Natural killer cell (primary cell): ENCODE measurements at places on chromosomes 5 and 9. TPM values are rescaled to one million over a fixed set of nuclear protein-coding genes. Genes with fewer than 3 reads are reported as not detected.

The SLC27A6 gene
- not detected for total RNA-seq

The PDE8B gene
- total RNA-seq, result not detected

The GMCL2 gene
- total RNA-seq, result not detected

The GPSM1 gene
- 4.2 TPM for total RNA-seq

The C5orf15 gene
- total RNA-seq, result 19.9 TPM

The ADAMTS12 gene
- total RNA-seq, result not detected

The MCTP1 gene
- 9.8 TPM for total RNA-seq

The RNF208 gene
- total RNA-seq, result 0.93 TPM

- DNase-seq, result no peak
Observed at GRCh38 chr9:91770229-91770628, 179.8 kb downstream of the ROR2 start.

DNA sequence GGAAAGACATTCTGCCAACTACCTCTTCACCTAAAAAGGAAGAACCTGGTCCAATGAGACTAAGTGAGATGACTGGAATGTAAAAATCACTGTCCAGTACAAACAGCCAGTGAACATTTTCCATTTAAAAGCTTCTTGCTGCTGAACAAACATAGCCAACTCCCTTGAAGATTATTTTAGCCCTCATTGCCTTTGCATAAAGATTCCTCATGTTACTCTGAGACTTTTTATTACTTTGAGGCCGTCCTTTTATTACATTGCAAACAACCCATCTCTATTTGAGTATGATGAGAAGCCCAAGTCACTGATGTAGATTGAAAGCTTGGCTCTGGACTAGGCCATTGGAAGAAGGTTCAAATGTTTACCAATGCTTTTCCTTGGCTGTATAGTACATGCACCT lies 649.8 kb downstream of the CETN3 start:
- no peak for DNase-seq

GRCh38 chr9:14440062-14440461 lies 126.1 kb upstream of the NFIB start:
- no peak for DNase-seq

- DNase-seq, result no peak
Observed at GRCh38 chr9:115063058-115063845, 54.7 kb downstream of the TNC start.

GRCh38 chr5:11037080-11037479 lies 276.0 kb upstream of the DAP start:
- no peak for DNase-seq

GRCh38 chr9:115328228-115328627 lies 210.3 kb upstream of the TNC start:
- no peak for DNase-seq

- DNase-seq, result peak; percentile 60
Observed at GRCh38 chr5:142888469-142889085, 118.4 kb downstream of the ARHGAP26 start.

DNA sequence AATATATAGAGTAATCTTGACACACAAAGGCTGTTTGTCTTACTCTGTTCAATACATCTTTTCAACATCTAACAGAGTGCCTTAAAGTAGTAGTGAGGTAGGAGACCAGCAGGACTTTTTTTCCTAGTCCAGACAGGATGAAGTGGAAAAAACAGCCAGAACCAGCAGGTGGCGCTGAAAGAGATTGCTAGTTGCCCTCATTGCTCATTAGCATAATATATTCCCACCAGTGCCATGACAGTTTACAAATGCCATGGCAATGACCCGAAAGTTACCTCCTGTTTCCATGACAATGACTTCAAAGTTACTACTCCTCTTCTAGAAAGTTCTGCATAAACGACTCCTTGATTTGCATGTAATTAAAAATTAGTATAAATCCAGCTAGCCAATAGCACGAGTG lies 387.4 kb downstream of the ACTL7B start:
- DNase-seq, result no peak

DNA sequence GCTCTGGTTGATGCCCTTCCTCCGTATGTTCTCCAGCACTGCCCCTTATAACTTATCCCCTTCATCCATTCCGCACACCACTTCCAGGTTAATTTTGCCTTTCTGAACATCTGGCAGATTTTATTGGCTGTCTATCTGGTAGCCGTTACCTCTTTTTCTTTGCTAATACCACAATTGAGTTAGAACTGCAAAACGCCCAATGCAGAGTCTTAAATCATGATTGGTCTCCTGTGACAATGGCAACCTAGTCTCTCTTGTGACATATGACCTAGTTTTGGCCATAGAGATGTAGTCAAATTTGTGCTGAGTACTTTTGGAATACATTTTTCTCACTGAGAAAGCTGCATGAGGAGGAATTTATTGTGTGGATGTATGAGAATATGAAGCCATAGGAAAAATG lies 365.7 kb upstream of the PRR16 start:
- DNase-seq, result no peak

DNA sequence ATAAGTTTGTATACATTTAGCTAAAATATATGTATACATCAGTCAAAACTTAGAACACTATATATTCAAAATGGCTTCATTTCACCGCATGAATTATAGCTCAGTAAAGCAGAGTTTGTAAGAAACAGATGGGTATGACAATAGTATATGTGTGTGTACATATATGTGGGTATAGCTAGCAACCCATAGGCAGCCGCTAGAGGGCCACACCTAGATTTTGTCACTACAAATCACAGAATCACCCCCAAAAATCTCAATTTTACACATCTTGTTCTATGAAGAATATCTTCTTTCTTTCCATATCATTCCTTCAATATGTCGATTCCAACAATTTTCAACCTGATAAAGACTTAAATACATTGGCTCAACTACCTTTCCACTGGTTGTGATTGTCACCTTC lies 357.8 kb upstream of the CCNG1 start:
- DNase-seq, result no peak

DNA sequence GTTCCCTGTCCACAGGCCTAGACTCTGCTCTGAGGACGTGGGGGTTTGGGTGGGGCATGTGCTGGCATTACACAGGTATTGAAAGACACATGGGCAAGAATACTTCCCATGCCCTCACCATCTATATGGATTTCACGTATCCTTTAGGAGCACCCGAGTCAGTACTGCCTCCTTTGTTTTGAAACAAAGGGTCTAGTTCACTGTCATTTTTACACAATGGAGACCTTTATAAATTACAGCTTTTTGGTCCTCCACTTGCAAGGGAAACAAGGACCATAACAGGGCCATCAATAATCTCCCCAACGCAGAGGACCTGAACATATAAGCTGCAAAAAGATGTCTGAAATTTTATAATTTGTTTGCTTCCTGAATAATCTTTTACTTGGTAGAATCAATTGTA lies 24.9 kb upstream of the CRHBP start:
- DNase-seq, result no peak

DNA sequence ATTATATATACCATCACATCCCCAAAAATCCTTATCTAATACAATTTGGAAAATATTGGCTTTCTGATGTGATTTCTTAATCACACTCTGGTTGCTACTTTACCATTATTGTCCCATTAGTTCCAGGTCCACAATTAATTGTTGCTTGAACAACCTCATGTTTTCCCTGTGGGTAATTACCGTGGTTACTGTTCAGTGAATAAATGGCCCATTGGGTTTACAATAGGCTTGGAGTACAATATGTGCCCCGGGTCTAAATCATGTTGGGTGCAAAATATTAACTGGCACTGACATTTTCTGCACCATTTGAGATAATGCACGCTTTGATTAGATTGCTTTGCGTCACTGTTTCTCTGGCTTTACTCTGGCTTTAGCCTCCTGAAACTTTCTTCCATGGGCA lies 163.7 kb downstream of the GABBR2 start:
- no peak for DNase-seq

DNA sequence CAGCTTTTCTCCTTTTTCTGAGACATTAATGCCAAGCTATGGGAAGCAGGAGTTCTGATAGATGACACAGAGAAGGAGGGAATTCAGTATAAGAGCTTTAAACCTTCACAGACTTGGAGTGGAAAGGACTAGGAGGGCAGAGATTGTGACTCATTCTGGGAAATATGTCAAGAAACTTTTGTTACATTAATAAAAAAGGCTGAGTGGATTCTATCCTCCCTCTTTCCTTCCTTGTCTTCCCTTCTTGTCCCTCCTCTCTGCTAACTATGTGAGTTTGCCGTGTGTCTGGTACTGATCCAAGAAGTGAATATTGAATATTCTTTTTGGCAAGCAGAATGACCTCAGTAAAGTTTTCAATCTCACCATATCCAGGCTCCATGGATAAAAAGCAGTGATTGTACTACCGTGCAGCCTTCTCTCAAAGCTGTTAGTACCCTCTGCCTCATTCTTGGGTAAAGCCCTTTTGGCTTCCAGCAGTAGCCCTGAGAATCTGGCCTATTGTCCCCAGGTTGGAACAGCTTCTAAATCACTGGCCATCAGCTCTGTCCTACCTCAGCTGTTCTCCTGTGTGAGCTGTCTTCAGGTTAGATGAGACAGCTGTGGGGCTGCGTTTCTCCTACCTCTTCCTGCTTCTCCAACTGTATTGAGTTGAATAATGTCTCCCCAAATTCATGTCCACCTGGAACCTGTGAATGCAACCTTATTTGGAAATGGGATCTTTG lies 73.9 kb downstream of the ATG10 start:
- DNase-seq, result no peak

DNA sequence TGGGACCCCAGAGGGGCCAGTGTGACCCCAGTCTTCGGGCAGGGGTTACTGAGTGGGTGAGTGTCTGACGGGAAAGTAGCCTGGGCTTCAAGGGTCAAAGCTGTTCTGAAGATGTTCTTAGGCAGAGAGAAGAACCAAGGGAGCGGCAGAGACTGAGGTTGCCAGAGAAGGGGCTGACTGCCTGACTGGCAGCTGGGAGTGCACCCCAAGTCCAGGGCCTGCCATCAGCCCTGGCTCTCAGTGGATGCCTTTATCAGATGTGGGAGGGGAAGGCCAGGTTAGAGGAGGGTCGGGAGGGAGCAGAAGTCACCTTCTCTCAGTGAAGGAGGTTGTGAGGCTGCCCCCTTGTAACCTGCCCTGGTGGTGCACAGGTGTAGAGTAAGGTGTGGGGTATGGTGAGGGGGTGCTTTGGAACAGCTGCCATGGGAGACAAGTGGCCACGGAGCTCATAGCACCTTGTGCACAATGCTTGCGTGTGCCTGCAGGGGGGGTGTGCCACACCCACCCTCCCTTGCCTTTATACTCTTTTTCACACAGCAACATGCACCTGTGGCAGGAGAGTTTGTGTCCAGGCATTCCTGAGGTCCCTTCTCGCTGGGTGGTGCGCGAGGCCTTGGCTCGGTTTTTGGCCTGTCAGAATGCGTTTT lies 18.9 kb downstream of the RALGPS1 start:
- DNase-seq, result no peak

DNA sequence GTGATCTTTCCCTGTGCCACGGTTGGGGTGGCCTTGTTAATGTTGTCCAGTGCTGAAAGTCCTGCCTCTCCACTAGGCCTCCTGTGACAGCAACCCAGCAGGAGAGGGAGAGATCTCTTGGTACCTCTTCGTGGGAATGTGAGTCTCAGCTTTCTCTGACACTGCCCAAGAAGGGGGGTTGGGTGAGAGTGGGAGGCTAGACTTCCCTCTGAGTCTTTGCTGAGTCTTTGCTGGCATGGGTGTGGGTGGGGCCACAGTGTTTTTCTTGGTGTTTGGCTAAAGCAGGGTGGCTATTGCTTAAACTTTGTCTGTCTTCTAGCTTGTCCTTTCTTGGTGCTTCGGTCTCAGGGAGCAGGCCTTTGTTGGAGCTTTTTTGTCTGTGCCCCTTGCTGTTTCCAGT lies 145.6 kb downstream of the GNA14 start:
- no peak for DNase-seq

DNA sequence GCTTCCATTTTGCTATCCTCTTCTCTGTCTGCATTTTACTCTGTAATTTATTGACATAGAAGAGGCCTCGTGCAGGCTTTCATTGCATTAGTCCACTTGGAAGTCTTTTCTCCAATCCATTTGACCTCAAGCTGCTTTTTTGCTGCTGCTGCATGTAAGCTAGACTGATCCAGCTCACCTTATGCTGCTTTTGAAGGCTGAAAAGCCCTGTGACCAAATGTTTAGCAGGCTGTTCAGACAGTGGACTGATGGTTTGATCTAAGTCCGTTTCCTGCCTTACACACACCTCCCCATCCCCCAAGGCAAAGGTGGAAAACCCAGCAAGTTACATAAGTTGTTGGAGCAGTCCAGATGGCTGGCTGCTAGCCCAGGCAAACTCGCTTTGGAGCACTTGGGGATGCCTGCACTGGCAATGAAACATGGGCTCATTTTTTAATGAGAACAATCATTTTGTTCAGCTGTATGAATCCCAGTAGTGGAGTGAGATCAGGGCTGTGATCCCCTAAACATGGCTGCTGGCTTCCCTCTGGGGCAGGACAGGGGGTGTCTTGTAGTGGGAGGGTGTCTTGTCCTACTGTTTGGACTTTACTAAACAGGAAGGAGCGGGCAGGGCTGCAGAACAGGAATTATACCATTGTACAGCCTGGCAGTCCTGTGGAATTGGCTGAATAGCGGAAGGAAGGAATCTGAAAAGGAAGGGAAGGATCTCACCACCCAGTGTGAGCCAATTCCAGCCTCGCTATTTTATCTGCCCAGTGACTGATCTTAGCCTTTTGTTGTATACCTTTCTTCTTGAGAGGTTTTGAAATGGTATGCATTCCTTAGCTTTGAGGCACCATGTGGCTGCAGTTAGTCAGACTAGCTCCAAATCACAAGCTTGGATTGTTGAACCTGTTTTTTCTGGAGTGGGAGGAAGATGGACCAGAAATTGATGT lies 212.0 kb downstream of the ARHGAP26 start:
- no peak for DNase-seq

DNA sequence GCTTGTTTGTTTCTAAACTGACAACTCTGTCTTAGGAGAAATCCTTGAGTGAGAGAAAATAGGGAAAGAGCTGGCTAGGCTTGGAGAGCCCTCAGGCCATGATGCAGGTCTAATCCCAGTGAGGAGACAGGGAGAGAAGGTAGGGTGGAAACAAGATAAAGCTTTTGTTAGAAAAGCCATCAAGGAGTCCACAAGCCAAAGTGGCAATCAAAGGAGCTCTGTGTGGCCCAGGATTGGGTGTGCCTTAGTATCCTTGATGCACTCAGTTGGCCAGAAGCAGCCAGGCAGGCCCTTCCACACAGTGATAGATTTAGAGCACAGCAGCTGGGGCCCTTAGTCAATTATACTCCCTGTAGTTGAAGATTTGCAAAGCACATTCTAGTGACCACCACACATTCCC lies 73.9 kb downstream of the ALDH7A1 start:
- DNase-seq, result no peak

GRCh38 chr9:33272061-33272460 lies 7.2 kb downstream of the CHMP5 start:
- no peak for DNase-seq

DNA sequence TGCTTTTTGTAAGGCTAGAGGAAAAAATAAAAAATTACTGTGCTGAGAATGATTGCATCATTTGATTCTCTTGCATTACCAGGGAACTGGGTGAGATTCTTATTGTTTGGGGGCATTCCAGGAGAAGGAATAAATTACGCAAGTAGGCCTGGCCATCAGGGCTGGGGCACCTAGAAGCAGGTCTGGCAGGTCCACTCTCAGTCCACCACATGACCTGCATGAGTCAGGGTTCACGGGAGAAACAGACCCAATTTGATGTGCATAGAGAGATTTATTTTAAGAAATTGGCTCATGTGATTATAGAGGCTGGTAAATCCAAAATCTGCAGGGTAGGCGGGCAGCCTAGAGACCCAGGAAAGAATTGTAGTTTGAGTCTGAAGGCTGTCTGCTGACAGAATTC lies 59.6 kb downstream of the ZNF622 start:
- no peak for DNase-seq
